Fibroblast of skin of right biceps (primary cell): ENCODE measurements at places on chromosomes 12 and 14.

- DNase-seq: peak; percentile 49
These were observed 276.3 kb downstream of the DUSP6 start for GRCh38 chr12:89075880-89076540.

GRCh38 chr12:132422040-132422380 lies 67.9 kb upstream of the FBRSL1 start:
- no peak for DNase-seq

- no peak for DNase-seq
These were observed 21.0 kb downstream of the CHST11 start for GRCh38 chr12:104477510-104478390.

- DNase-seq: no peak
These were observed 697 bp upstream of the TULP3 start for GRCh38 chr12:2890001-2890387.

GRCh38 chr12:32098112-32098511 lies 8.5 kb upstream of the BICD1 start:
- no peak for DNase-seq

GRCh38 chr14:87635442-87635841 lies 357.5 kb downstream of the GALC start:
- no peak for DNase-seq

DNA sequence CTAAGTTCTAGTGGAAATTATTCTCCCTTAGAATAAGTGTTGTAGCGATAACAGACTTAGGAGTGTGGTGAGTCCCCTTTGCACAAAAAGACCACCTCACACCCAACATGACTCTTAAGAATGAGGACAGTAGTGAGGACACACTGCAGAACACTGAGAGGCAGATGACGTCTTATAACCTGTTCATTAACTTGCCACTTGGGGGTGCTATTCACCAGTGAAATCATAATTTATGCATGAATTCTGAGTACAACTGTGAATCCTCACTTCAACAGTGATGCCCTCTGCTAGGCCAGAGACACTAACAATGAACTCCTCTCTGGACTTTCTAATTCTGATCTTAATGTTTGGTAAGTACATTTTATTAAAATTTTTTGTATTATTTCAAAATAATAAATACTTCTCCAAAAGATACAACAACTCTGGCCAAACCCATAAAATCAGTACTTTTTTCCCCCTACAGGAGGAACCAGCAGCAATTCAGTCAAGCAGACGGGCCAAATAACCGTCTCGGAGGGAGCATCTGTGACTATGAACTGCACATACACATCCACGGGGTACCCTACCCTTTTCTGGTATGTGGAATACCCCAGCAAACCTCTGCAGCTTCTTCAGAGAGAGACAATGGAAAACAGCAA lies 274.7 kb downstream of the DAD1 start:
- DNase-seq: peak; percentile 45

- DNase-seq: peak; percentile 97
These were observed 12.4 kb downstream of the CALM1 start for GRCh38 chr14:90409209-90409730.
